ENCODE measurements at places on chromosomes 7 and 10. TPM values are rescaled to one million over a fixed set of nuclear protein-coding genes. Genes with fewer than 3 reads are reported as not detected.

GRCh38 chr10:34959786-34960185, 130.4 kb downstream of the CUL2 start:
- H3K27ac ChIP-seq = no peak overlapping the region

DNA sequence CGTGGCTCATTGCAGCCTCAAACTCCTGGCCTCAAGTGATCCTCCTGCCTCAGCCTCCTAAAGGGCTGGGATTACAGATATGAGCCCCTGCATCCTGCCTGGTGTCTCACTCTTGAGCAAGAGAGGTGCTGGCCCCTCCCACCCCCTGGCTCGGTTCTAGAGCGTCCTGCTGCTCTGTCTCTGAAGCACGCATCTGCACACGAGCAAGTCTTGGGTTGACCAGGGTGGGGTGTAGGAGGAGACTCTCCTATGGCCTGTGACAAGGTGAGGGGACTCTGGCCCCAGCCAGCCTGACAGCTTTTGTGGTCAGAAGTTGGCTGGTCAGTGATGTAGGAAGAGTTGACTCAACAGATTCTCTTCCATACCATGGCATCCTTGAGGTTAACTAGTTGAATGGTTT, 110.7 kb upstream of the CARD11 start:
- no peaks in the 10 kb centered on the region for H3K4me1 ChIP-seq
- H3K27me3 ChIP-seq = no peaks in the 10 kb centered on the region
- no peak overlapping the region for H3K27ac ChIP-seq
- no peak overlapping the region for H3K4me3 ChIP-seq
- no peak for DNase-seq

- no peaks in the 10 kb centered on the region for H3K36me3 ChIP-seq
- DNase-seq = no peak
- no peaks in the 10 kb centered on the region for H3K27me3 ChIP-seq
- no peaks in the 10 kb centered on the region for H3K4me1 ChIP-seq
- H3K27ac ChIP-seq = no peak overlapping the region
Observed at GRCh38 chr7:103592844-103593243, 146.8 kb upstream of the SLC26A5 start.

Gene SLC26A5
- not detected for total RNA-seq

Gene BTAF1
- 12.0 TPM for total RNA-seq
